ENCODE measurements at places on chromosomes 16 and 17.

GRCh38 chr17:6444571-6445335, 498 bp downstream of the PIMREG start:
- DNase-seq, result no peak

DNA sequence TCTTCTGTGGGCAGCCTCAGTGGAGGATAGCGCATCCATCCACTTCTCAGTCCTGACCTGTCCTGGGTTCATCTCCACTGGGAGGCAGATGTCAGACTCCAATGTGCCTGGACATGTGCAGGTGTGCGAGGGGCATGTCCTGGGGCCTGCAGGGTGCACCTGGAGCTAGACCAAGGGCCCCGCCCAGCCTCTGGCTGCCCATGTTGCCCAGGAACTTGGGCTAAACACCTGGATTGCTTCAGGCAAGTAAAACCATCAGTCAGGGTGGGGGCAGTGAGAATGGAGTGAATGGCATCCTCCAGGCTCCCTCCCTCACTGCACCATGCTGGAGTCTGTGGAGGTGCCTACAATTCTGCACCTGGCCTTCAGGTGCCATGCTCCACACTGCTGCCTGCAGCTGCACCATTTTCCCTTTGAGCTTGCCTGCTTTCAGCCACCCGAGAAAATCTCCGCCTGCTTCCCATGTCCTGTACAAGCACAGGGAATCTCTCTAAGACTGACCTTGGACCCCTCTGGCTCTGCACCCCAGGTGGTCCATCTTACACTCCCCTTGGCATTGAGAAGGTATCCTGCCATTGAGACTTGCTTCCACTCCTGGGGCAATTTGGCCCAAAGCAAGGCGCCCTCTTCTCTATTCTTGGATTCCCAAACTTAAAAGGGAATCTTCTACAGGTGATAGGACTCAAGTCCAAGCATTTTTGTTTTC, 2.1 kb upstream of the MFSD6L start:
- DNase-seq, result no peak

DNA sequence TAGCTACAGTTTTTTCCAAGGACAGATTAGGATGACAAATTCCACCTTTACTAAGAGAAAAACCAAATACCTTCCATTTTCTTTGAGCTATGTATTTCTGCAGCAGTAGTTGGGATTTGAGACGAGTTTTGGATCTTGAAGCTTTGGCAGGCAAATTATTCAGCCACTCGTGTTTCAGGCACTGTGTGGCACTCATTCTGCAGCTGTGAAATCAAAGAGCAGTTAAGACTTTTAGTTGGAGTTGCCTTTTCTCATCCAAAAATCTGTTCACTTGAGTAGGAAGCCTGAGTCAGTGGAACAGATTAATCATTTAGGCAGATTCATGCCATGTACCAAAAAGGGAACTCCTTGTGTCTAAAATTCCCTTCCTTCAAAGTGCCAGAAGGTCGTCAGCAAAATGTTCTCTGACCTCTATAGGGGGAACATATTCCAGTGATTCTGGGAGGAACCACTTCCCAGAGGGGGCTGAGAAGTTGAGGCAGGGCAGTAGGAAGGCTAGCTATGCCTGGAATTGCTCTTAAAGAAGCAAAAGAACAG, 20.1 kb downstream of the ORC6 start:
- DNase-seq, result no peak

DNA sequence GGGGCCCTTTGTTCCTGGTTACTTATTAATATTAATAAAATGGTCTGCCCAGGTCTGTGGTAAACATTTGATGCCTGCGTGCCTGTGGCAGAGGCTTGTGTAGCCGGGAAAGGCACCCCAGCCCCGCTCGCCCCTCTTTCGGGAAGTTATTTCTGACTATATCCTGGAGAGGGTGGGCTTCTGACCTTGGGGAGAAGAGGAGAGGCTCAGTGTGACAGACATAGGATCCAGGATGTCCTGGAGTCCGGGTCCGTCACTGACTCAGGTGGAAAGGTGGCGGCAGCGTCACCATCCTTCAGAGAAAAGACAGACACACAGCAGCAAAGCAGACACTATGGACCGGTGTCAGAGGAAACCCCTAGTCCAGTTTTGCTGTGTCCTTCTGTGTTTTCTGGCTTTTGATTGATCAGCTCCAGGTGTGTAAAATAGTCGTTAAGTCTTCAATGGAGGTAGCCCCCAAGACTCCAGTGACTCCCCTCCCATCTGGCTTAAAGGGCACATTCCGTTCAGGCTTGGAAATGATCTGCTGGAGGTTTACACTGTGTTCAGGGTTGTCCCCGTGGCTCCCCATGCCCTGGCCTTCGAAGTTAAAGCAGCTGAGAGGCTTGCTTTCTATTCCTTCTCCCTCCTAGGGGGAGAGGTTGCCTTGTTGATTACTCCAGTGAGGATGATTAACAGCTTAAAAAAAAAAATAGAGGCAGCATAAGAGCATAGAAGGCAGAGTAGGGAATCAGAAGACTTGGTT, 81.6 kb downstream of the CCDC182 start:
- no peak for DNase-seq

GRCh38 chr17:48915459-48916282, 7.5 kb downstream of the UBE2Z start:
- no peak for DNase-seq

DNA sequence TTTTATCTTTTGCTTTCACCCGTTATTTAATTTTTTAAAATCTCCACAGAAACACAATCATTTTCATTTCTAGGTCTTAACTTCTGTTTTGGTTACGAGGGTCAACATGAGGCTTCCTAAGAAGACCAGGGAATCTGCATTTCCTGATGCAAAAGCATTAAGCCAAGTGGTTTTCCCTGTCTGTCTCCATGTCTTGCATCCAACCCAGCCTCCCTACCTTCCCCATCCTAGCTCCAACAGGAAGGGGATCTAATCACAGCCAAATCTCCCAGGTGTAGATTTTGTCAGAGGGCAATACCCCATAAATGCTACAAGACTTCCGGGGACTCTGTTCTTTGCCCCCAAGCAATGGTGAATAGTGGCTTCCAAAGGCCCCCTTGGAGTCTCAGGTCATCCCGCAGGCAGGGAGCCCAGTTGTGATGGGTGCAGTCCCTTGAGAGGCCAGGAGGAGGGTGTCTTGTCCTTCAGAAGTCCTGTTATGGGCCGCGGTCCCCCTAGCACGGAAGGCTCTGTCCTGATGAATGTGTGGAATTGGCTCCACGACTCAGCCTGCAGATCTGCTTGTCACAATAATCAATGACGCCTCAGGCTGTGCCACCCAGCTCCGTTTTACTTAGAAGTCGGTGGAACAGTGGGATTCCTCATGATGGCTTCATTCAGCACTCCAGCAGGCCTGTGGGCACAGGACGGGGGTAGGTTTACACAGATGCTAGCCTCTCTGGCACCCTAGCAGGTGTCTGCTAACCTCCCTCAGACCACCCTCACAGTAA, 141.1 kb downstream of the RGS9 start:
- no peak for DNase-seq

Data from Right ventricle myocardium inferior (tissue), 1 donor.